ENCODE measurements at places on chromosomes 4 and X. TPM values are rescaled to one million over a fixed set of nuclear protein-coding genes. Genes with fewer than 3 reads are reported as not detected.

CLDN22 gene
- polyA plus RNA-seq, result not detected

FBXO8 gene
- 22.5 TPM for polyA plus RNA-seq

BMPR1B gene
- polyA plus RNA-seq, result 0.60 TPM

MAGEA11 gene
- polyA plus RNA-seq, result not detected

RADX gene
- polyA plus RNA-seq, result 1.0 TPM

NPY2R gene
- not detected for polyA plus RNA-seq

GAB3 gene
- 2.5 TPM for polyA plus RNA-seq

GPR173 gene
- polyA plus RNA-seq, result 3.8 TPM

P2RY8 gene
- not detected for polyA plus RNA-seq

CXCR3 gene
- polyA plus RNA-seq, result not detected

DIPK2B gene
- polyA plus RNA-seq, result not detected

DTHD1 gene
- polyA plus RNA-seq, result not detected

CTAG1A gene
- polyA plus RNA-seq, result not detected

IL3RA gene
- polyA plus RNA-seq, result not detected

ADH7 gene
- not detected for polyA plus RNA-seq

CT45A5 gene
- polyA plus RNA-seq, result not detected

USP17L28 gene
- not detected for polyA plus RNA-seq

PRDM8 gene
- 14.3 TPM for polyA plus RNA-seq

MAGEB10 gene
- not detected for polyA plus RNA-seq

CCNA2 gene
- polyA plus RNA-seq, result 13.1 TPM

TRAM1L1 gene
- 3.7 TPM for polyA plus RNA-seq

VMA21 gene
- polyA plus RNA-seq, result 27.1 TPM

Measured in AG04450 (cell line).